ENCODE measurements at places on chromosomes 5 and 9.

DNA sequence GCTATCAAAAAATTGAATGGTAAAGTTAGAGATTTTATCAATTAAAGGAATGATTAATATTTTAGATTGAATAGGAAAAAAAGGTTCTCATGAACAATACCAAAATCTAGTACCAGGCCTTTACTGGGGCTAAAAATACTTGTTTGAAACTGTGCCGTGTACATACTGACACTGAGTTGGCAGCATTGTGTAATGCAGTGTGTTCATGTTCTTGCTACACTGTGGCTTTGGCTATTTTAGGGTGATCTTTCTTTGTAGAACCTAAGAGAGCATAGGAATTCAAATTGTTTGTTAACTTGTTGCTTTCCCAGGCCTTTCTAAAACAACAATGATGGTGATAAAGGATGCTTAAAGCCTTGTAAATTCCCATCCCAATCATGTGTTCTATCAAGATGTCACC is 80.9 kb downstream of the KIF4B start:
- DNase-seq, result no peak

GRCh38 chr9:76194896-76195295 is 199.3 kb downstream of the RFK start:
- DNase-seq, result no peak

GRCh38 chr9:13718086-13718485 is 438.6 kb upstream of the MPDZ start:
- no peak for DNase-seq

DNA sequence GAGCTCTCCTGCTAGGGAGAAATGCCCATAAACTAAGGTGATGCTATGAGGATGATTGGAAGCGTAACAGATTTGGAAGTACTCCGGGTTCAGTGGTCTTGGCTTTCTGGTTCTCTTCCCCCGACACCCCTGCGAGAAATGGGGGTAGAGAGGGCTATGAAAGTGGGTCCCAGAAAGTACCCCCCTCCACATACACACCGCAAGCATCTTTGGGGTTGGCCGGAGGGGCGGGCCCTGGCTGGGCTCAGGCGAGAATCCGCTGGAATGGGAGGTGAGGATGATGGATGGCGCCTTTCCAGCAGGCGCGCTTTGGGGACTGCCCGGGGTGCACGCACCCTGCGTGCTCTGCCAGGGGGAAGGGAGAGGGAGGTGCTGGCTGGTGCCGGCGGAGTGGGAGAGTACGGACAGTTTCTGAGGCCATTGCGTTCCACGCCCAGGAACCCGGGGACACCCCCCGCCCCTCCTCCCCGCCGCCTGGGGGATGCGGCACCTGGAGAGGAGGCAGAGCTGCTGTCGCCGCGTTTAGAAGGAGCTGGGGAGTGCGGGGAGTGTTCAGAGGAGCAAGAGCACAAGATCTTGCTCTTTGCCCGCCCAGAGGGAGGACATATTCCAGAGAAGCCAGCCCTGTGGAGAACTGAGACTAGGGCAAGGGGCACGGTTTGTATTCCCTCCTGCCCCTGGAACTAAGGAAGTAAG is 1.9 kb downstream of the PCSK5 start:
- peak; percentile 57 for DNase-seq

DNA sequence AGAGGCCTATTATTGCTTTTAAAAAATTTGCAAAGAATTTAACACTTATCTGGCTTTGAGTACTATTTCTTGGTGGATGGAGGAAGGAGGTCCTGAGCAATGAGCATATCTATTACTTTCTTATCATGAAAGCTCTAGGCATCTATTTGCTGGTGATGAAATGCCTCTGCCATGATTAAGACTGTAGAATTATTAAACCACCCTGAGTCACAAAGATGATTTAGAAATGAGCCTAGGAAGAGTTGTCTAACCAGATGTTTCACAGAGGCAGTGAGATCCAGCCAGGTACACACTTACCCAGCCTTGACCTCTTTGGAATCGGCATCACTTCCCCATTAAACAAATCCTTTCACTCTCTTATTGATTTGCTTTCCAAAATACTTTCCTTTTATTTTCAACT is 304.4 kb upstream of the KIF2A start:
- DNase-seq, result no peak

DNA sequence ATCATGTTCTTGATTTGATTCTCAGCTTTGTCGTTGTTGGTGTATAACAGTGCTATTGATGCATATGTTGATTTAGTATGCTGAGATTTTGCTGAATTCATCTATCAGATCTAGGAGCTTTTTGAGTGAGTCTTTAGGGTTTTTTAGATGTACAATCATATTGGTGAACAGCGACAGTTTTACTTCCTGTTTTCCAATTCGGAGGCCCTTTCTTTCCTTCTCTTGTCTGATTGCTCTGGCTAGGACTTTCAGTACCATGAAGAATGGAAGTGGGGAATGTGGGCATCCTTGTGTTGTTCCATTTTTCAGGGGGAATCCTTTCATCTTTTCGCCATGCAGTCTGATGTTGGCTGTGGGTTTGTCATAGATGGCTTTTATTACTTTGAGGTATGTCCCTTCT is 100.4 kb downstream of the SGCD start:
- no peak for DNase-seq

GRCh38 chr5:37495210-37495609 is 116.1 kb downstream of the WDR70 start:
- no peak for DNase-seq

DNA sequence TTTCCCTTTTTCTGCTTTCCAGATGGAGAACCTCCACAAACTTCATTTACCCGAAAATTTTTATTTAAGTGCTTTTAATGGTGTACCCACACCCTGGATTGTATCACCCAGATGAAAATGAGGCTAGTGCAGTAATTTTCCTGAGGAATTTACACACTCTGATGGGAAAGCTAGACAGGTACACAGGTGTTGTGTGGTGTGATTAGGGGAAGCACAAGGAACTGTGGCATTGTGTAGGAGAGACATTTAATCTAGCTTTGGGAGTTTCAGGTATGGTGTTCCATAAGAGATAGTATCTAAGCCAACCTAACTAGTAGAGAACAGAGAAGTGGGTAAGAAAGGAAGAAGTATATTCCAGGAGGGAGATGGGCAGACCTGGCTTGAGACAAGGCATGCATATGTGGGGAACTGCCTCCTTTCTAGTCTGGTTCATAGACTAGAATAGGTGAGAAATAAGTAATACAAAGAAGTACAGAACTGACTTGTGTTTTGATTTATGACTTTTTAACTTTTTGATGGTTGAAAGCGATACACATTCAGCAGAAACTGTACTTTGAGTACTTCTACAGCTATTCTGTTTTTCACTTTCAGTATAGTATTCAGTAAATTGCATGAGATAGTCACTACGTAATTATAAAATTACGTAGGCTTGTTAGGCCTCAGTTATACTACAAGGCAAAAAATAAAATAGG is 22.9 kb upstream of the ROPN1L start:
- DNase-seq, result no peak

DNA sequence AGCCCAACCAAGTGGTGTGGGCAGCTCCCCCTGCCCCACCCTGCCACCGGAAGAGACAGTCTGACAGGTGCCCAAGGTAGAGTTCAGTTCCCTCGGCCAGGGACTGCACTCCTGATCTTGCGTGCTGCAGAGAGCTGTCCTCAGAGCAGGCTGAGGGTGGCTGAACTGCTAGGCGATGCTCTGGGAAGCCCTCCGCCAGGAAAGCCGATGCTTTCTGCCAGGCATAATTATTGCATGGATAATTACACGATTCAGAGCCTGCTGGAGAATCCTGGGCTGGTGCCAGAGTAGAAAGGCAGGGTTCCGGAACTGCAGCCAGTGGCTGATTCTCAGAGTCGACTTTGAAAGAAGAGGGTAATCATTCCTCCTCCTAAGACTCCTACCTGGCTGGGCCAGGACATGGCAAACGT is 19.3 kb downstream of the KCNIP1 start:
- DNase-seq, result no peak

- DNase-seq, result no peak
Observed at GRCh38 chr5:74995926-74996325, 56.4 kb downstream of the GCNT4 start.

Data from activated CD4-positive, alpha-beta T cell treated with anti-CD3 and anti-CD28 coated beads for 48 hours (primary cell).